ENCODE measurements at places on chromosomes 2 and 18. TPM values are rescaled to one million over a fixed set of nuclear protein-coding genes. Genes with fewer than 3 reads are reported as not detected.

Gene VSNL1
- total RNA-seq: not detected

Gene KCNJ3
- not detected for total RNA-seq

Gene KCNF1
- 47.2 TPM for total RNA-seq

Gene FOXD4L1
- total RNA-seq: 0.31 TPM

Gene SKA1
- 11.9 TPM for total RNA-seq

Gene C2orf78
- total RNA-seq: not detected

Gene TRAK2
- total RNA-seq: 15.3 TPM

Gene NYAP2
- not detected for total RNA-seq

Gene TMEM178A
- 0.21 TPM for total RNA-seq

Gene FOXI3
- total RNA-seq: not detected

Gene EMILIN1
- 0.47 TPM for total RNA-seq

Gene TUBA4B
- 0.28 TPM for total RNA-seq

Gene SNTG2
- total RNA-seq: not detected

Gene DHRS9
- 3.2 TPM for total RNA-seq

Gene SERPINB13
- not detected for total RNA-seq

Gene DES
- 0.39 TPM for total RNA-seq

Gene ANKRD53
- not detected for total RNA-seq

Gene DYNAP
- total RNA-seq: not detected

Gene NDC80
- total RNA-seq: 12.8 TPM

Gene ESPNL
- 0.15 TPM for total RNA-seq

Gene CNGA3
- not detected for total RNA-seq

Gene CFC1
- total RNA-seq: not detected

Gene GALM
- 17.2 TPM for total RNA-seq

Gene ANKRD29
- 16.2 TPM for total RNA-seq

Gene SUMO1
- total RNA-seq: 152 TPM

Gene TDRD15
- not detected for total RNA-seq

Gene IL18R1
- total RNA-seq: 1.0 TPM

Gene KIAA1328
- 1.4 TPM for total RNA-seq

Gene RAPGEF4
- 0.29 TPM for total RNA-seq
